ENCODE measurements at places on chromosomes 7 and 10.

DNA sequence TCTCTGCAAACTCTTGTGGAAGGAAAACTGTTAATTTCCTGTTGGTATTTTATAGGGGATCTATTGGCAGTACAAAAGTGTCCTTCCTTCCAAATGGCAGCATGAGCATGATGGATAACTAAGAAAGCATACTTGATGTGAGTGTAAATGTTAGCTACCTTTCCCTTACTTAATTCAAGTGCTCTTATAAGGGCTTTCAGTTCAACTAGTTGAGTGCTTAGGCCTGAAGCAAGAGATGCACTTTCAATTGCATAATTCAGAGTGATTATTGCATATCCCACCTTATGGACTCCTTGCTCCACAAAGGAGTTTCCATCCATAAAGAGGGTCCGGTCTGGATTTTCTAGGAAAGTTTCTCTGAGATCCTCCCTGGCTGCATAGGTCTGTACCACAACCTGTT, 56.3 kb upstream of the CYP2C8 start:
- DNase-seq = no peak

- no peak for DNase-seq
These were observed 64.3 kb downstream of the ZNF22 start for GRCh38 chr10:45064998-45065397.

DNA sequence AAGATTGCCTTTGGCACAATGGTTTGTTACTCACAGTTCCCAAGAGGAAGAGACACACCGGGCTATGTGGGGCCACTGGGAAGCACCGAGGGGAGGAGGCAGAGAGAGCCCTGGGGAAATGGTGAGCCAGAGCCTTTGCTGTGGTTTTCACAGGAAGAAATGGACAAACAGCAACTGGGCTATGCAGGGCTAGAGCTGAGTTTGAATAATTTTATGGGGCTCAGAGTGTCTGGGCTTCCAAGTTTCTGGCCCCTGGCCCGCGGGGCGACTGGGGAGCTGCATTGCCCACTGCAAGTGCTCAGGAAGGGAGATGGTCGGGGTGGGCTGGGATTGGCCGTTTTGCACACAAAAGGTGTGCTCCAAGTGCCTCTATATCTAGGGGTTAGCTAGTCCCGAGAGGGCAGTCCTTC, 92.6 kb downstream of the CHST15 start:
- no peak for DNase-seq

GRCh38 chr10:62527019-62527827, 153.1 kb downstream of the ZNF365 start:
- no peak for DNase-seq

DNA sequence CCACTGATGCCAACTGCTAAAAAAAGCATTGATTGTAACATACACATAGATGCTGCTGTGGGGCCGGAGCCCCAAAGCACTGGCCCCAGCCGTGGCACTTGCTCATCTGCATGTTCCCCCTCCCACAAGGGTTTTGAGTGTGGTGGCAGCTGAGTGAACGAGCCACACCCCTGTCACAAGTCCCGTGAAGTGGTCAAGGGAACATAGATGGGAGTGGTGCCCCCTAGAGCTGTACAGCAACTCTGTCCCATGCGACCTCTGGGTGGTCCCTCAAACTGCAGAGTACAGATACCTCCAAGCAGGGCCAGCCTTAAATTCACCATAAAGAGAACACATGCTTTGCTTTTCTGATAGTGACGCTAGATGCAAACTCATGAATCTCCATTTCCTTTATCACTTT, 503.3 kb upstream of the NRP1 start:
- DNase-seq = no peak

- no peak for DNase-seq
These were observed 1.2 kb downstream of the DBF4 start for GRCh38 chr7:87877366-87878040.

- DNase-seq = no peak
These were observed 209.8 kb upstream of the RHOBTB1 start for GRCh38 chr10:61153771-61154170.

DNA sequence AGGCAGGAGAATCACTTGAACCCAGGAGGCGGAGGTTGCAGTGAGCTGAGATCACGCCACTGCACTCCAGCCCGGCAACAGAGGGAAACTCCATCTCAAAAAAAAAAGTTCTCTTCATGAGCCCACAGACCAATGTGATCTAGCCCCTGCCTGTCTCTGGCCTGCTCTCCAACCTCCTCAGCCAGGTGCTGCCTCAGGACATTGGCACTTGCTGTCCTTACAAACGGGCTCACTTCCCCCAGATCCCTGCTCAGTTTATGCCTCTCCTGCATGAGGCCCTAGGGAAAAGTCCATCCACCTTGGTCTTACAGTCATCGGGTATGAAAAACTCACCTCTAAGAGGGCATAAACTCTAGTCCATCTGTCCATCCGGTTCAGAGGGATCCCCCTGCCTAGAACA, 32.5 kb downstream of the TNS3 start:
- DNase-seq = no peak

- no peak for DNase-seq
These were observed 386.3 kb upstream of the SMIM30 start for GRCh38 chr7:113504691-113505090.

DNA sequence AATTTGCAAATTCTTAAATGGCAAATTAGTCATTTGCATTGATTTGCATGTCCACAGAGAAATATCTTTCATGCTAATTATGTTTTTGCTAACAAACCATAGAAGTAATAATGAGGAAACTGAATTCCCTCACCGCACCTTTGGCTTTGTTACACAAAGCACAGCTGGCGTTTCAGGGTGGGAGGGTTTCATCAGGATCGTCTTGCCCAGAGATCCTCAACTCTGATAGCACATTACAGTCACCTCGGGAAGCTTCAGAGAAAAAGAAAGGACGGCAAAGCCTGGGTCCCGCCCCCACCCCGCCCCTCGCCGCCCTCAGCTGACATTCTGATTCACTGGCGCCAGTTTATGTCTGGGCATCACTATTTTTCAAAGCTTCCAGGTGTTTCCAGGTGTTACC, 119.4 kb downstream of the PTPRN2 start:
- DNase-seq = no peak

DNA sequence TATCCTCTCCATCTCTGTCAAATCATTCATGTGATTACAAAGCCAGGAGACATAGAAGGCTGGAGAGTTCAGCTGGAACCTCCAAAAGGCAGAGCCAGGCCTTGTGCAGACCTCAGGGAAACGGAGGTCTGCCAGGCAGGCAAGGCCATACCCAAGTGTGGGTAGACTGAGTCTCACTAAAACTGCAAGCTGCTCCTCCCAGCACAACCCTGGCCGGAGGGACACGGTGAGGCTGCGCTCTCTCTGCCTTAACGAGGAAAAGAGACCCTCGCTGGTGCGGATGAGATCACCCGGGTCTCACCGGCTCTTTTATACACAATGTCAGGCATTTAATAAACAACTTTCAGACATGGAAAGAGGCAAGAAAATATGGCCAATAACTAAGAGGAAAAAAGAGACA, 66.1 kb upstream of the INPP5A start:
- DNase-seq = no peak

- DNase-seq = no peak
These were observed 48.3 kb downstream of the ANKIB1 start for GRCh38 chr7:92293896-92294590.

DNA sequence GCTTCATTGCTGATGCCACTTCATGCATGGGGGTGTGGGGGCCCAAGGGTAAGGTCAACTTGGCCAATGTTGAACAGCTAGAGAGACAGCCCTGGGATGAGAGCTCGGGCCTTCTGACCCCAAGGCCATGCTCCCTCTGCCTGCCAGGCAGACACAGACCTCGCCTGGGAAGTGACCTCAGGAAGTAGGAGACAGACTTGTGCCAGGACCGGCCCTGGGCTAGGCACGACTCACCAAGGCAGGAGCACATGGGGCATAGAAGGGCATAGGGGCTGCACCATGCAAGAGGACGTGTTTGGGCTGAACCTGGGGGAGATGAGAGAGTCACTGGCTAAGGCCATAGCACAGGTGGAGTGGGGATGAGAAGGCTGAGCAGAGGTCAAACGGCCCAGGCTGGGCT, 27.1 kb downstream of the ZCCHC24 start:
- DNase-seq = no peak

- DNase-seq = no peak
These were observed 32.7 kb downstream of the CALML5 start for GRCh38 chr10:5466451-5467206.

DNA sequence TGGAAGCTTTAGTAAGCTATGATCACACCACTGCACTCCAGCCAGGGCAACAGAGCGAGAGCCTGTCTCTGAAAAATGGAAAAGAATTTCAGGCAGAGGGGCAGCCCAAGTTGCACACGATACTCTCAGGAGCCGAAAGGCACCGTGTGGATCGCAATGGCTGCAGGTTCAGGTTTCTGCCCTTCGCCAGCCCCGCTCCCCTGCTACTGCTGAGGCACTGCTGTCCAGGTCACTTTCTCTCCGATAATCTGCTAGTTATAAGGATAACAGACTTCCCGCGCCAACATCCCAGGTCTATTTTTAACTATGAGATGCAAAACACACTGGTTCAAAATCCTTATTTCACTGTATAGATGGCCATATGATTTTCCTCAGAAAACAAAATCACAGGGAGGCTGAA, 11.1 kb downstream of the BEND7 start:
- DNase-seq = no peak

DNA sequence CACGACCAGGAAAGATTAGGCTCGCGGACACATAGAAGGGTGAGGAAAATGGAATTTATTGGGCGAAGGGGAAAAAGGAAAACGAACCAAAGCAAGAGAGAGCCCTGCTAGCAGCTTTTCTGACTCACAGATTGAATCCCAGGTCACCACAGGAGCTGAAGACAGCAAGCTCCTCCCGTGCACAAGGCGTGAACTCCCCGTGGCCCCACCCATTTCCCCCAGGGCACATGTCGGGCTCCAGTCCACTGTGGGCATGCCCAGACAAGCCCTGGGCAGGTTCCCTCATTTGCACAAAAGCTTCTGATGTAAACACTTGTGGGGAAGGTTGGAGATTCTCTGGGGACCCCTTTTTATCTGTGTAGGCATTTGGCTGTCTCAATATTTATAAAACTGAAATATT, 582.4 kb downstream of the SUGCT start:
- DNase-seq = no peak

- DNase-seq = no peak
These were observed 604 bp upstream of the SHTN1 start for GRCh38 chr10:117005527-117006055.

- DNase-seq = no peak
These were observed 59.7 kb upstream of the ATP6V0A4 start for GRCh38 chr7:138857728-138858127.
